HFFc6 (cell line): ENCODE measurements at places on chromosomes 1 and 21.

DNA sequence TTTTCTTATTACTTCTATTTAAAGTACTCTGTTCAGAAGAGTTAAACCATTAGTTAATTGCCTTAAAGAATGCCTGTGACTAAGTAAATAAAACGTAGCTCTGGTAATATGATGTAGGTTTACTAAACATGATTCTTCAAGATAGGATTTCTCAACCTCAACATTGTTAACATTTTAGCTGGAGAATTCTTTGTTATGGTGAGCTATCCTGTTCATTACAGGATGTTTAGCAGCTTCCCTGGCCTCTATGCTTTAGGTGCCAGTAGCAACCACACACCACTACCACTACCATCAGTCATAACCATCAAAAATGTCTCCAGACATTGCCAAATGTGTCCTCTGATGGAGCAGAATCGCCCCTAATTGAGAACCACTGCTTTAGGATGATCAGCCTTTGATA is 10.7 kb downstream of the RPF1 start:
- no peak for DNase-seq

DNA sequence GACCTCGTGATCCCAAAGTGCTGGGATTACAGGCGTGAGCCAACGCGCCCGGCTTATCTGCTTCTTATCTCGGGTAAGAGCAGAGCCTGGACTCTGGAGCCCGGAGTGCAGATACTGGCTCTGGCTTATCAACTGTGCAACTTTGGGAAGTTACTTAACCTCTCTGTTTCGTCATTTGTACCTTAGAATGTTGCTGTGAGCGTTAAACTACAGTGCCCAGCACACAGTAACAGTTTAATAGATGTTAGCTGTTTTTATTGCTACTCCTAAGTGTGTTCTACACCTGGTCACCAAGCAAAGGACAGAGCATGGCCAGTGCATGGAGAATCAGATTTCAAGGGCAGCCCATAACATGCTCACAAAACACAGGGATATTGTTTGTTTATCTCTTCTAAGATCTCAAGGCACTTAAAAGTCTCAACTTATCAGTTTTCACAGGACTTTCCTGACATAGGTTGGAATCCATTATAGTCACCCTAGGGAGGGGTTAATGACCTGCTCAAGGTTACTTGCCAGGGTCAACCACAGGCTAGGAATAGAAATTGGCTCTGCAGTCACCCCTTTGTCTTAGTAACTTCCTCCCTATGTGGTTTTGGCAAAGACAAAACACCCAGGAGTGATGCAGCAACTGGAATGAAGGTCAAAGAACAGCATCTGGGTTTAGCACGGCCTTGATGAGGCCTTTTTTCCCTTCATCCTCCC is 22.5 kb upstream of the SRP9 start:
- peak; percentile 82 for DNase-seq

DNA sequence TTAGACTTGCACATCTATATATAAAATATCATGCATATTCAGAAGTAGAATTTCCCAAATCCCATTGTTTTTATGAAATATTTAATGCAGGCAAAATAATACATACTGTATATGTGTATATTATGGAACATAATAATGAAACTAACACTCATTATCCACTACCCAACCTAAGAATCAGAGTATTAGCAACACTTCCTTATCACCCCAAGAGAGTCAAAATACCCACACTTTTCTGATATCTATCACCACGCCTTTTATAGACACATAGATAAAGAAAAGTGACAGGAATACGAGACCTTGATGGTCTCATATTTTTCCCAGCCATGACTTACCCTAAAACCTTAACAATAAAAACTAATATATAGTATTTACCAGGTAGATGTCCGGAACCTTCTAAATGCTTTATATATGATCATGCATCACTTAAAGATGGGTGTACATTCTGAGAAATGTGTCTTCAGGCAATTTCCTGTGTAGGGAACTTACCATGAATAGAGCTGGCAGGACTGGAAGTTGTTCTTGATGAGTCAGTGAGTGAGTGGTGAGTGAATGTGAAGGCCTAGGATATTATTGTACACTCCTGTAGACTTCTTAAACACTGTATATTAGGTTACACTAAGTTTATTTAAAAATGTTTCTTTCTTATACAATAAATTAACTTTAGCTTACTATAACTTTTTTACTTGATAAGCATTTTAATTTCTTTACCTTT is 45.5 kb downstream of the TNFSF4 start:
- DNase-seq, result peak; percentile 59

DNA sequence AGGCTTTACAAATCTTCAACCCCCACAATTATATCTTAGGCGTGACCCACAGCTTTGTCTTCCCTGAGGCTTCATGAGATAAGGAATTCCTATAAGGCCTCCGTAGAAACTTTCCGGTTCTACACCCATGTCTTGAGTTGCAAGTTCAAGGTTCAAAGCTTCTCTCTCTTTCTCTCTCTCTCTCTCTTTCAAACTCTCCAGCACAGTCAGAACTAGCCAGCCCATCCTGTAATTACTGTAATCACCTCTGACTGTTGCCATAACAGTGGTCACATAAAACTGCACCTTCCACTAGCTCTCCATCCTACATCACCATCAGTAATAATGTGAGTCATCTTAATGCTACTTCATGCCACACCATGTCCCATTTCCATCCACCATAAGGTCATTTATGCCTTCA is 90.0 kb upstream of the NFASC start:
- DNase-seq, result peak; percentile 23

- no peak for DNase-seq
These were observed 98.9 kb downstream of the LYST start for GRCh38 chr1:235767795-235768194.

GRCh38 chr1:24323281-24323680 is 4.1 kb downstream of the GRHL3 start:
- no peak for DNase-seq

DNA sequence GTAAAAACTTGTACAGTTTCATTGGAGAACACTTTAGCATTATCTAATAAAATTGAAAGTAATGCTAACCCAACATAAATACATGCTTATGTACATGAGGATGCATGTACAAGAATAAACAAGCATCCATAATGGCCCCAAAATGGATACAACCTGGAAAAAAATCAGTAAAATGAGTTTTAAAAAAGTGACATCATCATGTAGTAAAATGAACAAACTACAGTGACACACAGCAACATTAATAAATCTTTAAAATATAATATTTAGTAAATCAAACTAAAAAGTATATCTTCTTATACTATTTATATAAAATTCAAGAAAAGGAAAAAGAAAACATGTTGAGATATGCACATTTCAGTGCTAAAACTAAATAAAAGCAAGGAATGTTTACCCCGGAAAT is 140.5 kb downstream of the CLEC20A start:
- DNase-seq, result no peak

- no peak for DNase-seq
These were observed 11.3 kb downstream of the ATAD3B start for GRCh38 chr1:1482856-1483255.

DNA sequence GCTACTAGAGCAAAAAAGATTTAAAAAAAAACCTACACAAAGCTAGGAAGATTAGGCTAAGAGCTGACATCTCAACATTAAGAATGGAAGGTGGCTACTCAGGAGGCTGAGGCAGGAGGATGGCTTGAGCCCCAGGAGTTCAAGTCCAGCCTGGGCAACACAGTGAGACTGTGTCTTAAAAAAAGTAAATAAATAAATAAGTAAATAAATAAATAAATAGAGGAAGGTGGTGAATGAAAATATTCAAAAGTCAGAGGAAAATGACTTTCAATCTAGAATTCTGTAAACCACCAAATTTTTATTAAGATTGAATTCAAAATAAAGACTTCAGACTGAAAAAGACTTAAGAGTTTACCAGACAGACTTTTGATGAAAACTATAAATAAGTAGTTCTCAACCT is 50.9 kb upstream of the TMPRSS2 start:
- DNase-seq, result no peak

DNA sequence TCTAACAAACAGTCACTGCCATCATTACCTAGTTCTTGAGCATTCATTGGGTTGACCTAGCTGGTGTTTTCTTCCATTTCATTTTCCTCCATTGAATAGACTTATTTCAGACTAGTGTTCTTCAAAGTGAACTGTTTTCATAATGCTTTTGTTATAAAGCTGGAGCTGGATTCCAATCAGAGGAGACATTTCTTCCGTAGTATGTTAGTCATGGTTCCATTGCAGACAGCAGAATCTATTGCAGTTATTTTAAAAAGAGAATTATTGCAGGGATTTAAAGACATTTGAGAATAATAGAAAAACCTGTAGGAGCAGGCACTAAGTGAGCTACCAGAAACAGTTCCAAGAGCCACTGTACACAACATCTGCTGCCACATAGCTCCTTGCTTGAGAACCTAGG is 50.0 kb downstream of the HHAT start:
- no peak for DNase-seq

DNA sequence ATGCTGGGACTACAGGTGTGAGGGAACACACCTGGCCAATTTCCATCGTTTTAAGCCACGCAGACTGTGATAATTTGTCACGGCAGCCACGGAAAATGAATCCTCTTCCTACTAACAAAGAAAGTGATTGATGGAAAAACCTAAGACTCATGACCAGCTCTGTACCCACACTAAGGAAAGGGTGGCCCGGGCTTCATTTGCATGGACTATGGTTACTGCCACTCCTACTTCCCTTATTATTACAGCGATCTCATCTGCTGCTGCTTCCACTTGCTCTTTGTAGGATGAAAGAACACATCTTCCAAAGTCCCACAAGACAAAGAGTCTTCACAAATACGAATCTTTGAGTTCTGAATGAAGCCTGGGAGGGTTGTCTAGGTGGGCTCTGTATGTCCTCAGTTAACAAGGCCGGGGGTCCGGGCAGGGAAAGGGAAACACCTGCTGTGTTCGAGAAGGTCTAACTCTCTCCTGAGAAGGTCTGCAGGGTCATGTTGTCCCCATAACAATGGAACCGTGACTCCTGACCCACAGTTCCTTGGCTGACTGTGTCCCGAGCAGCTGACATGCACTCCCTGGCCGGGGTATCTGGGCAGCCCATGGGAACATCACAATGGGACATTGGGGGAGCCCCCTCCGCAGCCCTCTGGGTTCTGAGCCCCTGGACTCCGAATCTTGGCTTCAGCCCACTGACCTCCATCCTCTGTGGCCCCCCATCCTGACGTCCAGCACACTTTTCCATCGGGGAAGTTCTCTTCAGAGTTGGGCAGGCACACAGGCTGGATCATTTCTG is 13.3 kb upstream of the TFF1 start:
- no peak for DNase-seq

GRCh38 chr1:49060766-49061165 is 284.1 kb upstream of the BEND5 start:
- no peak for DNase-seq
